Muscle of back (tissue), 13 donors: ENCODE measurements at places on chromosomes 16 and 17. TPM values are rescaled to one million over a fixed set of nuclear protein-coding genes. Genes with fewer than 3 reads are reported as not detected.

Gene CIBAR2
- polyA plus RNA-seq, result not detected

Gene TEX19
- 0.20 TPM for polyA plus RNA-seq

Gene CBX2
- polyA plus RNA-seq, result 11.7 TPM

Gene NPB
- polyA plus RNA-seq, result not detected

Gene KRTAP4-3
- polyA plus RNA-seq, result not detected
